ENCODE measurements at places on chromosomes 12 and 14.

DNA sequence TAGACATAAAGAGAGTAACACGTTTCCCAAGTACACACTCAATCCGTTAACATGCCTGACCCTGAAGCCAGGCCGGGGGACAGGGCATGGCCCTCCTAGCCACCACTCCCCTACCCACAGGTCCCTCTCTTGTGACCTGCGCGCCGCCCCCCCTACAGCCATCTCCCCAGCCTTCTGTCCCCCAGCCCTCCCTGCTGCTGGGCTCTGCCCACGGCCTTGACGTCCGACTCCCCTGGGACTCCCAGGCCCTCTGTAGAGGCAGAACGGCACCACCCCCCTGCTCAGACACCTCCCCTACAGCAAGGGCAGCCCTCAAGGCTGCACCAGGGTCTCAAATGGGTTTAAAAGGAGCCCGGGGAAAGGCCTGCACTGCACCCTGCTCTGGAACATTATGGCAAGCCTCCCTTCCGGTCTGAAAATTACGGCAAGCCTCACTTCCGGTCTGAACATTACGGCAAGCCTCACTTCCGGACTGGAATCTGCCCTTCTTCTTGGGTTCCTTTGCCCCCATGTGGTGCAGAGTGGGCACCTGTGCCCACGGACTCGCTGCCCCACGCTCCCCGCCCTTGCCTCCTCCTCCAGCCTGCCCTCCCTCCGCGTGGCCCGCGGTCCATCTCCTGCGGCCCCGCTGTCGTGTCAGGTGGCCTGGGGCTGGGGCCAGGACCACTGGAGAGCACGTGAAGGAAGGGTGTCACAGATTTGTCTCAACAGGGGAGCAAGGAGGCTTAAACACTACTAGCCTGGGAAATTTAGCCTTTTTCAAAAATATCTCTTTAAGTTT, 77.6 kb downstream of the MOK start:
- DNase-seq = no peak

- no peak for DNase-seq
Observed at GRCh38 chr12:9925705-9926393, 6.3 kb downstream of the CLEC2A start.

- DNase-seq = no peak
Observed at GRCh38 chr12:4477129-4477528, 31.5 kb upstream of the FGF6 start.

GRCh38 chr12:46788072-46788887, 37.5 kb downstream of the SLC38A4 start:
- no peak for DNase-seq

- DNase-seq = no peak
Observed at GRCh38 chr14:77212943-77213678, 31.5 kb downstream of the TMEM63C start.

GRCh38 chr14:76267322-76268046, 108.5 kb upstream of the ESRRB start:
- peak; percentile 92 for DNase-seq

DNA sequence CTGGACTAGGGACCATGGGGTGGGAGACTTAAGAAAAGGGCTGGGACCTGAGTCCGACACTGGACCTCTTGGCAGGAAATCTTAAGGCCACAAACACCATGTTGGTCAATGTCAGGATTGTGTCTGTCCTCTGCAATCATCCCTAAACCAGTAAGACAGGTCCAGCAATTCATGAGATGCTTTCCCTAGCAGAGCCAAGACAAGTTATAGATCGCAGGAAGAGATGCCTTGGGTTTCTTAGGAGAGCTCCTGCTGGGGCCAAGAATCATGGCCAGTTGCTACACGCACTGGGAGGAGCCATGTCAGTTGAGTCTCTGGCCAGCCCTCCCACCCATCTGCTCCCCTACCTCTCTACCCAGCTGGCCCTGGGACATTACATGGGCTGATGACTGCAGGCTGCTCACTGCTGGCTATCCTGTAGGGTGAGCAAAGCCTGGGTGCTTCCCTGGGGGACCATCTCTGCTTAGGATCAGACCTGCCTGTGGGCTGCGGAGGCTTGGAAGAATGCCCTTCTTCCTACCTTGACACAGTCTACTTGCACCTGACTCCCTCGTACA, 14.2 kb downstream of the PLEKHH1 start:
- DNase-seq = no peak

DNA sequence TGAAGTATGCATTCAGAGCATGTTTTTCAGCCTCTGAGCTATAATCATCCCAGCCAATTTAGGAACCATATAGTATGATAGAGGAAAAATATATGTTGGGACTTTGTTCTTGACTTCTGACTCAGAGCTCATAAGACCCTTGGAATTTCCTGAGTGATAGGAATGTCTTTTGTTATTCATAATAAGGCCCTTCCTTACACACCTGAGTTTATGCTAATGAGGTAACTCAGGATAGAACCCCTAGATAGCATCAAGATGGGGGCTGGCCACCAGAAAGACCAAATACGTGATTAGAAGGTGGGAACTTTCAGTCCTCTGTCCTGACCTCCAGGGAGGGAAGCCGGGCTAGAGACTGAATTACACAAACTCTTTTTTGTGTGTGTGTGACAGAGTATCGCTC, 32.4 kb upstream of the PLEK2 start:
- peak; percentile 12 for DNase-seq

DNA sequence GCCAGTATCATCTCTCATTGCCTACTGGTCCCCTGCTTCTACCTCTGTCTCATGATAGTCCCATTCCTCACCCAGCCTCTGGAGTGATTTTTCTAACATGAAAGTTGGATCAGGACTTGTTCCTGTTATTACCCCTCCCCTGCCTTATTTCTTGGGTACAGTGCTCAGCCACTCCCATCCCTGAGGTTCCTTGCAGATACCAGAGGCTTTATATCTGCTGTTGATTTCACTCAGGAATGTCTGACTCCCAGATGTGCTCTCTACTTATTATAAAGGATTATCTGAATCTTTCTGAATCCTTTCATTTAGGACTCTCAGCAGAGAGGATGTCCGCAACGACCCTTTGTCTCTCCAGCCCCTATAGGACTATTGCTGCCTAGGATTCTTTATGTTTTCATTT, 111.2 kb downstream of the LRRK2 start:
- no peak for DNase-seq
